CD8-positive, alpha-beta memory T cell (primary cell): ENCODE measurements at places on chromosomes 3 and 15. TPM values are rescaled to one million over a fixed set of nuclear protein-coding genes. Genes with fewer than 3 reads are reported as not detected.

DNA sequence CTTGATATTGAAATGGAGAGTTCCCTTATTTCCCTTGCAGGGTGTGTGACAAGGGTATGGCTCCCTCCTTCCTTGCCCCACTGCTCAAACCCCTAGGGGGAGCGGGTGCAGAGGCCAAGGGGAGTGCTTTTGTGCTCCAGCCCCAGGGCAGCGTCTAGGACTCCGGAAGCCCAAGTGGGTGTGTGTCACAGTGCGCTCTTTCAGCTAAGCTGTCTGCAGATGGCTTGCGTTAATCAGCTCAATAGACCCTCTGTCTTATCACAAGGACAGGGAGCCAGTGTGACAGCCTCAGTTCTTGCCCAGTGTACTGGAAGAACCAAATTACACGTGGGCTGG is 523.6 kb upstream of the LMCD1 start:
- no peaks in the 10 kb centered on the region for H3K27me3 ChIP-seq
- H3K36me3 ChIP-seq: no peaks in the 10 kb centered on the region
- DNase-seq: no peak
- no peaks in the 10 kb centered on the region for H3K4me1 ChIP-seq

DNA sequence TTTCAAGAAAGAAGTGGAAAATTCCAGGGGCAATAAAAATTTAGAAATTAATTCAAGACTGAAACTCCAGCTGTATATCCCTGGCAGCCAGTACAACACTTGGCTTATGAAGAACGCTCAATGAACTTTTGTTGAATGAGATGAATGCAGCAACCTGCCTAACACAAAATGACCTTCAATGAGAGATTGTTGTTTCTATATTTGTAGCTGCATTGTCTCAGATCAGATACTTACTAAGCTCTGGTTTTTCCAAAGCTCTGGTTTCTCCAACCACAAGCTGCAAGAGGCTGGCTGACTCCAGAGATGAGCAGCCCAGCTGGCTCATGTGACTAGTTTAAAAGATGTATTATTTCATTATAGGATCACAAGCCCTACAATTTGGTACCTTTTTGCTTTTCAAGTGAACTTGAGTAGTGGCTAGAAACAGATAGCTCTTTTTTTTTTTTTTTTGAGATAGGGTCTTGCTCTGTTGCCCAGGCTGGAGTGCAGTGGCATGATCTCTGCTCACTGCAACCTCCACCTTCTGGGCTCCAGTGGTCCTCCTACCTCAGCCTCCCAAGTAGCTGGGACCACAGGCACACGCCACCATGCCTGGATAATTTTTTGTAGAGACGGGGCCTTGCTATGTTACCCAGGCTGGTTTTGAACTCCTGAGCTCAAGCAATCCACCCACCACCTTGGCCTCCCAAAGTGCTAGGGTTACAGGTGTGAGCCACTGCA is 57.4 kb downstream of the UMPS start:
- no peaks in the 10 kb centered on the region for H3K27me3 ChIP-seq
- no peaks in the 10 kb centered on the region for H3K36me3 ChIP-seq
- no peak for DNase-seq
- no peak overlapping the region for H3K27ac ChIP-seq
- H3K4me3 ChIP-seq: no peak overlapping the region
- no peaks in the 10 kb centered on the region for H3K4me1 ChIP-seq

DNA sequence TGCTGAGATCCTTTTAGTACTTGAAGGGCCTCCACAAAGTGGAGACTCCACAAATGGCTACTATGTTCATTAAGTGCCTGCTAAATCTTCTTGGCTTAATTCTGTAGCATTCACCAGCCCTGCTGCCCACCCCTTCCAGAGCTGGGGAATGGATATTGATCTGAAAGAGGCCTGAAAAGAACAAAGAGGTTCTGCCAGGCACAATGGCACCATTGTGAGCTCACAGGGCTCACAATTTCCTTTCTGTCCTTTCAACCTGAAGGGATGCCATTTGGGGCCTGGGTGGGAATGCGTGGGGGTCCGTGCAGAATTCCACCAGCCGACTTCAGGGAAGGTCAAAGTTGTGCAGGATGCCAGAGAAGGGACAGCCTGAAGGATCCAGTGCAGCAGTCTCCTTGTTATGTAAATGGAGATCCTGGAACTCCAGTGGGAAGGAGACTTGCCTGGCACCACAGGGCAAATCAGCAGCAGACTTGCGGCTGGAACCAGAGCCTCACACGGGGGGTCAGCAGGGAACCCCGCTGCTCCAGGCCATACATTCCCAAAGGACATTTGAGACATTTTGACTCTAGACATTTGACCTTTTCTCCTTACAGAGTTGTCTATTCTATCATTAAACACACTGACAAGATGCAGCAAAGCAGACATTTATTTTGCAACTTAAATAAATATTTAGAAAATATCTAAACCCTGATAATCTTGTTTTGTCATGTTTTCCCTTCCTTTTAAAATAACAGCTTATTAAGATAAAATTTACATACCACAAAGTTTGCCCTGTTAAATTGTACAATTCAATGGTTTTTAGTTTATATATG is 21.5 kb upstream of the MORF4L1 start:
- no peaks in the 10 kb centered on the region for H3K4me1 ChIP-seq
- H3K36me3 ChIP-seq: no peaks in the 10 kb centered on the region
- H3K4me3 ChIP-seq: no peak overlapping the region
- no peak overlapping the region for H3K27ac ChIP-seq

DNA sequence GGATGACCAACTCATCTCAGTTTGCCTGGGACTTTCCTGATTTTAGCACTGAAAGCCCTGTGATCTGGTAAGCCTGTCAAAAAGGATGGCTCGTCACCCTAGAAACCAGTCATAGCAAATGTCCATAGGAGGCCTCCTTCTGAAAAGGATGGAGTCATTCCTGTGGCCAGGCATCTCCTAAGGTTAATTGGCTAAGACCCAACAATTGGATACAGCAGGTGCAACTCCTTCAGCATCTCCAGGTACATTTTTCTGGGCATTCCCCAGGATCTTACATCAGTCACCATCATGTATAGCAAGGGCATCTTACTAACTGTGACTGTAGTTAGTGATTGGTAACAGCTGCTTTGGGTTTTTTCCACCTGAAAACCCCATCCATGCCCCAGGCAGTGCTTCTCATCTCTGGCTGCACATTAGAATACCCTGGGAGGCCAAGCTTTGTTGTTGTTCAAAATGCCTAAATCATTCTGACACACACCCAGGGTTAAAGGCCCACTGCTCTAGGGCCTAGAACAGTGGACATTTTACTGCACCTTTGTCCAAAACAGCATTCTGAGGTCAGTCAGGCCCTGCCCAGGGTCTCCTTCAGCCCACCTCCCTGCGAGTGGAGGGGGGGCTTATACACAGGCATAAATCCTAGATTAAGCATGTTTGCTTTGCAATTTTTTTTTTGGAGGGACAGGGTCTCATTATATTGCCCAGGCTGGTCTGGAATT is 28.3 kb upstream of the GALNT15 start:
- H3K27me3 ChIP-seq: no peaks in the 10 kb centered on the region
- H3K27ac ChIP-seq: no peak overlapping the region
- H3K36me3 ChIP-seq: no peaks in the 10 kb centered on the region
- H3K4me1 ChIP-seq: no peaks in the 10 kb centered on the region
- no peak for DNase-seq

DNA sequence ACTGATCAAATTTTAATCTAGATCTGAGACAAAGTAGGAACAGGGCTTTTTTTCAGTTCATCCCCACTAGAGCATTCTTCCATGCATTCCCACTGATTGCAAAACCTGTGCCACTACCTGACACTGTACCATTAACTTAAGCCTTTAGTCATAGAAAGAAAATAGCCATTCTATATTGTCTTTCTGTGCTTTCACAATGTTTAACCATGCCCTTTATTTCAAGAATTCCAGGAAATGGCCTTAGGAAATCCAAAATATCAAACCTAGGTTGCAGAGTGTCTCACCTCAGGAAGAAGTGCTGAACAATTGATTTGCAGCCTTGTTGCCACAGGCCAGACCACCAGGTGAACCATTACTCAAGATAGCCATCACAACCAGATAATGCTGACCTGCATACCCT is 56.2 kb upstream of the TGFBR2 start:
- no peak overlapping the region for H3K4me3 ChIP-seq
- no peaks in the 10 kb centered on the region for H3K4me1 ChIP-seq
- DNase-seq: no peak
- H3K27ac ChIP-seq: no peak overlapping the region
- H3K36me3 ChIP-seq: no peaks in the 10 kb centered on the region

Gene SLC15A2
- 0.91 TPM for total RNA-seq

- no peaks in the 10 kb centered on the region for H3K36me3 ChIP-seq
- no peak overlapping the region for H3K27ac ChIP-seq
- no peaks in the 10 kb centered on the region for H3K27me3 ChIP-seq
- H3K4me1 ChIP-seq: peaks cover 68% of the 10 kb centered on the region
Measured at GRCh38 chr3:143171141-143171980, 51.8 kb downstream of the CHST2 start.

Gene BSN
- 0.46 TPM for total RNA-seq

- no peaks in the 10 kb centered on the region for H3K4me1 ChIP-seq
- H3K4me3 ChIP-seq: no peak overlapping the region
- H3K36me3 ChIP-seq: peaks cover 39% of the 10 kb centered on the region
- H3K27ac ChIP-seq: no peak overlapping the region
- H3K27me3 ChIP-seq: no peaks in the 10 kb centered on the region
- DNase-seq: no peak
Measured at GRCh38 chr3:194431554-194431953, 32.5 kb upstream of the GP5 start.

DNA sequence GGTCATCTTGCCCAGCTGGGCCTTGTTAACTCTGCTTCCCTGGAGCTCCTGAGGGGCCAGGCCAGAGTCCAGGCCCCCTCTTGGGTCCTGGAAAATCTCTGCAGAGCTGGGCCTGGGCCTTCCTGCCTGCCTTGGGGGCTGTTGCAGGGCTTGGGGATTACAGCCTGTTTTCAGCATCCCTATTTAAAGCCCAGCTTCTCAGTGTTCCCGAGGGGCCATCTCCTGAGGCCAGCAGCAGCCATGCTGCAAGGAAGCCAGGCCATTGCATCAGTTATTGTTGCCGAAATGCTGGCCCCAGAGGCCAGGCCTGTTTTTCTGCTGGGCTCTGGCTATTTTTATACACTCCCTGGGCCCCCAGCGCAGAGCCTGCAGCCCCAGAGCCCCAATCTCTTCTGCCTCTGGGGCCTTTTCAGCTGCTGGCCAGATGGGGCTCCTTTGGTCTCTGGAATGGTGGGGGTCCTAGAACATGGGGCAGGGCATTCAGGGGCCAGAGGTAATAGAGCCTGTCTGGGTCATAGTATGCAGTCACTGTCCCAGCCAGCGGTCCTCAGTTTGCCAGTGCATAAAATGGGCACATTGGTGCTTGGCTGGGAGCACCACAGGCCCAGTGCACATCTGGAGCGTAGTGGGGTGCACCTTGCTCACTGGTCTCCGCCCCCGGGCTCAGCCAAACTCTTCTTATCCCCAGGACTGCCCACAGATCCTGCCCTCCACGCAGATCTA is 28.5 kb downstream of the PLXNA1 start:
- no peak for DNase-seq
- H3K27ac ChIP-seq: no peak overlapping the region
- H3K4me1 ChIP-seq: no peaks in the 10 kb centered on the region
- H3K36me3 ChIP-seq: no peaks in the 10 kb centered on the region
- H3K27me3 ChIP-seq: no peaks in the 10 kb centered on the region
- no peak overlapping the region for H3K4me3 ChIP-seq

- no peak overlapping the region for H3K4me3 ChIP-seq
- DNase-seq: no peak
- no peak overlapping the region for H3K27ac ChIP-seq
- H3K36me3 ChIP-seq: no peaks in the 10 kb centered on the region
Measured at GRCh38 chr3:134315286-134316106, 58.8 kb downstream of the AMOTL2 start.

DNA sequence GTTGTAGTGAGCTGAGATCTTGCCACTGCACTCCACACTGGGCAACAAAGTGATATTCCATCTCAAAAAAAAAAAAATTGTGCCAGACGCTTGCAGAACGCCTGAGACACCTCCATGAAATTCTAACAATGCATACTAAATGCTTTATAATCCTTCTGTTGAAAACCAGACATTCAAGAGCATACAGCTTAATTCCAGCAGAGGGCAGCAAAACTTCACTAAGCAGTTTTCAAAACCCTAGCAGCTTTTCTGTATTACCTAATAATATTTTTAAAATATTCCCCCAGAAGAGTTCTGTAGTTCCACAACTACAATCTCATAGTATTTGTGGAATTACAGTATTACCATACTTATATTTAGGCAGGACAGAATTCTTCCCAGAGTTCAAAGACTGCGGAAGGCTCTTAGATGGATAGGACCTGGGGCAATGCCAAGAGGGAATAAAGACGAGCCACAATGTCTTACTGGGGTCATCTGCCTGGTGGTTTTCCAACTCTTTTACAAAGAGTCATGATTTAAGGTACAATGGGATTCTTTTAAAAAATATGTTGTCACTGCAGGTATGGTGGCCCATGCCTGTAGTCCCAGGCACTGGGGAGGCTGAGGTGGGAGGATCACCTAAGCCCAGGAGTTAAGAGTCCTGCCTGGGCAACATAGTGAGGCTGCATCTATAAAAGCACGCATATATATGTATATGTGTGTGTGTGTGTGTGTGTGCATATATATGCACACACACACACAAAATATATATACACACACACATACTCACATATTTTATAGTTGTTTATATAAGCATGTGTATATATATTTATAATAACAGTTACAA is 19.6 kb upstream of the TASOR start:
- H3K27me3 ChIP-seq: no peaks in the 10 kb centered on the region
- H3K4me1 ChIP-seq: peaks cover 15% of the 10 kb centered on the region
- H3K27ac ChIP-seq: no peak overlapping the region

DNA sequence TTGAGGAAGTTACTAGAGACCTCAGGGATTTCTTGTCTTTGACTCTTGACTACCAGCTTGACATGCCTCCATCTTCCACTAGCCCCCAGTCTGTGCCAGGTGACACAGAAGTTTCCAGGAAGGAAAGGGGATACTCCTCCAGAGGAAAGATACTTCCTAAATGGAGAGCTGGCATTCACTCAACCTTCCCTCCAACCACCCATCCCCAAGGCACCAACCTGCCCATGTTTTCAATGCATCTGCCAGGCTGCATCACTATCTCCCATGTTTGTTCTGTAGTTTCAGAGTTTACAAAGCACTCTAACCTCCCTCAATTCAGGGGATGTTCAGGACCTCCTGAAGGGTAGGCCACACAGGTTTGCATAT is 198.4 kb upstream of the LPP start:
- H3K4me3 ChIP-seq: no peak overlapping the region
- no peaks in the 10 kb centered on the region for H3K27me3 ChIP-seq
- peaks cover 34% of the 10 kb centered on the region for H3K4me1 ChIP-seq
- no peak for DNase-seq
- H3K27ac ChIP-seq: no peak overlapping the region
- no peaks in the 10 kb centered on the region for H3K36me3 ChIP-seq

DNA sequence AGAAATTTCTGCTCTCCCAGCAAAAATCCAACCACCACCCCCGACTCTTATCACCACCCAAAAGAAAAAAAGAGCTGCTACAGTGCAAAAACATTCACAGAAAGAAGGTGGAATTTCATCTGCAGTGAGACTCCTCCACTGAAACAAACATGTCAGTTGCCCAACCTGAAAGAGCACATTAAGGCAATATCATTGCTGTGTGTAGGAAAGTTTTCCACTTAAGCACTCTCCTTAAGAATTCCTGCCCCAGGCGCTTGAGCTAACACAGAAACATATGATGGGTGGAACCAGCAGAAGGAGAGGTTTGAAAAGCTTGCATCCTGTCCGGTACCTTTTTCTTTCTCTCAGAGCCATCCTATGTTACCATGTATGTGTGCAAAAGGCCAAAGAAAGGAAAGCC is 200.8 kb upstream of the GADL1 start:
- H3K36me3 ChIP-seq: no peaks in the 10 kb centered on the region
- no peaks in the 10 kb centered on the region for H3K4me1 ChIP-seq
- no peaks in the 10 kb centered on the region for H3K27me3 ChIP-seq
- H3K27ac ChIP-seq: no peak overlapping the region
